ENCODE measurements at places on chromosomes 7 and 10.

- DNase-seq, result no peak
Observed at GRCh38 chr7:134470864-134471263, 12.0 kb upstream of the AKR1B1 start.

GRCh38 chr7:152161171-152161570 lies 135.7 kb downstream of the GALNT11 start:
- no peak for DNase-seq

GRCh38 chr10:66085906-66086305 lies 839.9 kb upstream of the LRRTM3 start:
- DNase-seq, result no peak

- no peak for DNase-seq
Observed at GRCh38 chr7:78041423-78041822, 242.8 kb downstream of the PHTF2 start.

DNA sequence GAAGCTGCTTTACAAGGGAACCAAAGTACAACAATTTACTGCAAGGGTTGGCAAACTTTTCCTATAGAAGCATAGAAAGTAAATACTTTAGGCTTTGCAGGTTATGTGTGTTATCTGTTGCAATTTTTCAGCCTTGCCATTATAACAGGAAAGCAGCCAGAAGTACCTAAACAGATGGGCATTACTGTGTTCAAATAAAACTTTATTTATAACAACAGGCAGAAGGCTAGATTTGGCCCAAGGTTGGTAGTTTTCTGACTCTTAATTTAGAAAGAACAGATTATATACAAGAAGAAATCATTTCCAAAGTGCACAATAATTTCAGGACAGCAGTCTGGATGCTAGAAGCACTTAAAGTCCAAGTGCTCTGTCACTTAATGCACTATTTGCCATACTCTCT lies 307.1 kb downstream of the ANKRD7 start:
- no peak for DNase-seq

- no peak for DNase-seq
Observed at GRCh38 chr7:101754424-101755159, 62.8 kb upstream of the CUX1 start.

- DNase-seq, result no peak
Observed at GRCh38 chr7:157035302-157035701, 24.8 kb upstream of the MNX1 start.

- DNase-seq, result no peak
Observed at GRCh38 chr7:101581891-101582290, 47.2 kb downstream of the MYL10 start.

DNA sequence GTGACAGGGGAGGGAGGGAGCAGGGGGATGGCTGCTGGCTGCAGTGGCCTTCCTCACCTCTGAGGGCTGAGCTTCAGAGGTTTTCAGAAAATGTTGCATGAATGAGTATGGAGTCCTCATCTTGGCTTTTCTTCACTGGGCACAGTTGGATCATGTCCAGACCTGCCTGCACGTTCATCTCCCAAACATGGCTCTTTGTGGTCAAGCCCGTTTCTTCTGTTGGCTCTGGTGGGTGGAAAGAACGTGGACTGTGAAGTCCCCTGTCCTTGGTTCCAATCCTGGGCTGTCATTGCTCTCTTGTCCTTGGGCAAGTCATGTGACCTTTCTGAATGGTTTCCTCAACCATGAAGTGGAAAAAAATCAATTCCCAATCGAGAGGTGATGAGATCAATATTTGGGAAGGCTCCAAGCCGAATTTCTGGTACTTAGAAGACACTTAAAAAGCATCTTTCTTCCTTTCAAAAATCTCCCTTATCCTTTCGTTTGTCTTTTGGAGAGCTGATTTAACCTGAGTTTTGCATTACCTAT lies 34.5 kb downstream of the TSPAN14 start:
- DNase-seq, result no peak

GRCh38 chr10:77911535-77912123 lies 14.9 kb downstream of the DLG5 start:
- no peak for DNase-seq

DNA sequence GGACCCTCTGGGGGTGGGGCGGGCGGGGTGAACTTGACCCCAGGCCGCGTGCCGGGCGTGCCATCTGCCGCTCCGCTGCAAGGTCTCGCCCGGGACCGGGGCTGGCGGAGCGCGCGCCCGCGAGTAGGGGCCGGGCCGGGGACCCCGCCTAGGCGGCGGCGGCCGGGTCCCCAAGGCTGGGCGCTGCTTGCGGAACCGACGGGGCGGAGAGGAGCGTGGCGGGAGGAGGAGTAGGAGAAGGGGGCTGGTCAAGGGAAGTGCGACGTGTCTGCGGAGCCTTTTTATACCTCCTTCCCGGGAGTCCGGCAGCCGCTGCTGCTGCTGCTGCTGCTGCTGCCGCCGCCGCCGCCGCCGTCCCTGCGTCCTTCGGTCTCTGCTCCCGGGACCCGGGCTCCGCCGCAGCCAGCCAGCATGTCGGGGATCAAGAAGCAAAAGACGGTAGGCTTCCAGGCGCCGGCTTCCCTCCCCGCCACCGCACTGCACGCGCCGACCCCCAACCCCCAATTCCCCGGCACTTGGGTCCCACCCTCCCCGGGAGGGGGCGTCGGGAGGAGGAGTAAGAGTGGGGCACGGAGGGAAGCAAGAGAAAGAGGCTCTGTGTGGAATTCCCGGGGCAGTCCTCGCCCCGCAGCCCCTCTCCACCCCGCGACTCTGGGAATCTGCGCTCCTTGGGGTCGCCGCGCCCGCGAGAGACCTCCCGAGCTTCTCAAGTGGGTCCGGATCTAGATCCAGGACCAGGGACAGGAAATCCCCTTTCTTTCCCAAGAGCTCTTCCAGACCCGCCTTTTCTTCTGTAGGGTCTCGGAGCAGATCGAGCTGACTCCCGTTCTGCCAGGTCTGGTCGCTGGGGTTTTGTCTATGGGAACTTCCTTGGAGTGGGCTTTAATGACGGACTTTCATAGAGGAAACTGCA lies at the start of gene PAPSS2:
Gene PAPSS2, plus strand, starts transcription at position 308 of the 913 bp plus-strand sequence. Its CDS starts 104 bp downstream, at position 412.
- DNase-seq, result no peak

DNA sequence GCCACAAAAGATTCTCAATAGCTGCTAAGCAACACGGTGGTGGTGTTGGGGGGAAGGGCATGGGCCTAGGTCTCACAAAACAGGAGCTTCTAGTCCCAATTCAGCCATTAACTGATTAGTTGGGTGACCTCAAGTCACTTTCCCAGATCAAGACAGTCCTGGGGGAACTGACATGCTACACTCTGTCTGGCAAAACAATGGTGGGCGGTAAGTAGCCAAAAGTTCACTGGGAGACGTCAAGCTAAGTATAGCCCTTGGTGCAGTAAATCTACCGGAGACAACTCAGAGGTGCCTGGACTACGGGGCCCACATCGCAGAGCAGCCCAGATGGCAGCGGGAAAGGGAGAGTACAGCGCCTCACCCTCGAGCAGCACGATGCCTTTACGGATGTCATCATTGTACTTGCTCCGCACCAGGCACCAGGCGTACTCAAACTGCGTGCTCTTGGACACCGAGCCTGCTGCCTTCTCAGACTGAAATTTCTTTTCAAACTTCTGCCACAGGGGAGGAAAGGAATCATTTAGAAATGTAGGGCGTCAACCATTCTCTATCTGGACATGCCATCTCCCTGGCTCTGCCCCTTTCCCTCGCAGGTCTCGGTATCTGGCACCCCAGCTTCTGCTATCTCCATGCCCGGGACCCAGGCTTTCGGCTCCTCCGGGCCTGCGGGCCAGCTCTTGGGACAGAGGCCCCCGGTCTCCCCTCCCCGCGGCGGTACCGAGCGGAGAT lies 1.1 kb downstream of the FIS1 start:
- DNase-seq, result no peak

- DNase-seq, result no peak
Observed at GRCh38 chr10:22712956-22713852, 1.2 kb downstream of the PIP4K2A start.

- no peak for DNase-seq
Observed at GRCh38 chr7:122291189-122291588, 13.4 kb downstream of the FEZF1 start.

- DNase-seq, result no peak
Observed at GRCh38 chr7:114952296-114952695, 30.4 kb downstream of the MDFIC start.

Measured in NCI-H1930 (cell line).